Upper lobe of left lung (tissue), 6 donors: ENCODE measurements at places on chromosomes 7 and 10.
A peak's percentile ranks its signal among the peaks of the same experiment; 100 is the strongest.

DNA sequence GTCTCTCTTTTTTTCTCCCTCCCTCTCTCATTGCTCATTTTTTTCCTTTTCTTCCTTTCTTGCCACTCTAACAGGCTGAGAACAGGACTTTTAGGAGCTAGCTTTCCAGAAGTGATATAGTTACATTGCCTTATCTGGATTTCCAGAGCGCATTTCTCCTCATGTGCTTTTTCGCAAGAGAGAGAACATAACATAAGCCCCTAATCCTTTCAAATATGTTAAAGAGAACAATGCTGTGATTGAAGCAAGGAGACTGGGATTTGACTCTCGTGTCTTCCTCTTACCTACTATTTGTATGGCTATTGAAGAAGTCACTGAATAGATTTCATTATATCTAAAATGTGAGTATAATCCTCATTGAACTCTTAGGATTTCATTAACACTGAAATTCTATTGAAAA lies 101.2 kb upstream of the PRPS1L1 start:
- no peak for DNase-seq

DNA sequence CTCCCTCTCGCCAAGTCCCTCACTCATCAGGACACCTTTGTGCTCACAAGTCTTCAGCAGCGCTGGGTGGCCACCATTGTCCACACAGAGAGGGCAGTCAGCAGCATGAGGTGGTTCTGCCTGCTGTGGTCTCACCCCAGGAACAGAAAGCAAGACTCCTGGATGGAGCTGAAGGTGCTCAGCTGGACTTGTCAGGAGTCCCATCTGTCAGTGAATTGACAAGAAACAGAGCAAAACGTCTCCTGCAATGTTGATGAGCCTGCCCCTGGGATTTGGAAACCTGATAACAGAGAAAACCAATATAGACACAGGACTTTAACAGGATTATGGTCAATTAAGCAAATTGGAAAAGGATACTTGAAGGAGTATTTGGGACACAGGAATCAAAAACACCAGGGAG lies 122.2 kb upstream of the PRSS58 start:
- DNase-seq, result no peak

GRCh38 chr10:7288060-7288690 lies 122.7 kb downstream of the SFMBT2 start:
- DNase-seq, result no peak

GRCh38 chr10:98589691-98590090 lies 143.0 kb upstream of the HPS1 start:
- no peak for DNase-seq

DNA sequence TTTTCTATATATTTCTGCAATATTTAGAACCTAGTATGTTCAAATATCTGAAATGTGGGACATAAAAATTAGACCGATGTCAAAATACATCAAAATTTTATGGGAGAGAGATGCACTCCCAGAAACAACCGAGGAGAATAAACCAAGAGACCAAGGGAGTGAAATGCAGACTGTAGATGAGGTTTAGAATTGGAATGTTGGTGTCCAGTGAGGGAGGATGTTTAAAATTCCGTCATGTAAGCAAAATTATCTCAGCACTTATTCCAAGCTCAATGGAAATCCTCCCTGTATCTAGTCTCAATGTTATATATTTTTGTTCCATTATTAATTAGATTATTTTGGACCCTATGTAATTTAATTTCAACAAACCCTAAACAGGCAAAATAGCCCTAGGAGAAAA lies 61.9 kb upstream of the MAGI2 start:
- DNase-seq, result no peak

GRCh38 chr7:123148813-123149212 lies 51.0 kb downstream of the SLC13A1 start:
- no peak for DNase-seq

DNA sequence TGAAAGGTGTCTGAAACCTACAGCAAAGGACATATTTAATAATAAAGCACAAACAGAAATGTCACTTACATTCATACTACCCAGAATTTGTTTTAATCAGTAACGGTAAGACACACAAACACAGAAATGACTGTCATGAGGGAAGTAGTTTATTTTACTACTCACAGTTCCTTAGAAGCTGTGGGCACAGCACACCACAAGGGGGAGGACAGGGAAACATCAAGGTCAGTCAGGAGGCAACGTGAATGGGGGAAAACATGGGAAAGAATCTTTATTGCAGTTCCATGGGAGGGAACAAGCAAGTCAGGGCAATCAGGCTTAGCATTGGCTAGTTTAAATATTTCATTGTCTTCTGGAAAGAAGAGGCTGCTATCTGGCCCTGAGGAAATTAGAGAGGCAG lies 123.8 kb upstream of the PDSS1 start:
- no peak for DNase-seq

DNA sequence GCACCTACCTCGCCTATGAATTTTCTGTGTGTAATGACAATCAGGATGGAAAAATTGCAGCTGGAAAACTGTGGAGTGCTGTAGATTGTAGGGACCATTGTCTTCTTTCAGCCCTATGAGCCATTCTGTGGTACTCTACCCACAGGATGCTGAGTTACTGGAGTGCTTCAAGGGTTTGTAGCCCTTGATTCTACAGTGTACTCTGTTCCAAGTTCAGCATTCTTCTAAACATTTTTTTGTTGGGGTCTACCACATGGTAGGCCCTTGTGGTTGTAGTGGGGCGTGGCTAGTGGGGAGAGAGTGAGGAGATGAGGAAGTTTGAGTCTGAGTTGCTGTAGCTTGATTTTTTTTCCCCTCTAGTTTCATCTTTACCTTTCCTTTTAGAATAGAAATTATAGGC lies 33.5 kb downstream of the REEP3 start:
- no peak for DNase-seq

DNA sequence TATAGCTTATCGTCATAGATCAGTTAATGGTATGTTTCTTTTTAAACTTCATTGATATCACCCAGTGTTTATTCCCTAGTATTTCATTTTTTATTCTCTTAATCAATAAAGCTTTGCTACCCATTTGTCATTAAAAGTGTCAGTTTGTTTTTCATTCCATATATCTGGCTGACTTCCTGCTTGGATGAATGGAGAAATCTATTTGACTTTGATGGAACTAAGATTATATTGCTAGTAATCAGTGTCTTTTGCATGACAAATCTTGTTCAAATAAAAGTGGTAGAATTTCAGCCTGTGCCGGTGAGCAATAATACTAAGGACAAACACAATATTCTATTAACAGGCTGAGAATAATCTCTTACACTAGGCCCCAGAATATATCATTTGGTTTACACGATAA lies 203.3 kb downstream of the SEC23IP start:
- no peak for DNase-seq

GRCh38 chr10:43287056-43288007 lies 20.5 kb upstream of the RASGEF1A start:
- peak; percentile 92 for DNase-seq

- no peak for DNase-seq
Measured at GRCh38 chr10:79382491-79382941, 35.2 kb downstream of the PPIF start.

DNA sequence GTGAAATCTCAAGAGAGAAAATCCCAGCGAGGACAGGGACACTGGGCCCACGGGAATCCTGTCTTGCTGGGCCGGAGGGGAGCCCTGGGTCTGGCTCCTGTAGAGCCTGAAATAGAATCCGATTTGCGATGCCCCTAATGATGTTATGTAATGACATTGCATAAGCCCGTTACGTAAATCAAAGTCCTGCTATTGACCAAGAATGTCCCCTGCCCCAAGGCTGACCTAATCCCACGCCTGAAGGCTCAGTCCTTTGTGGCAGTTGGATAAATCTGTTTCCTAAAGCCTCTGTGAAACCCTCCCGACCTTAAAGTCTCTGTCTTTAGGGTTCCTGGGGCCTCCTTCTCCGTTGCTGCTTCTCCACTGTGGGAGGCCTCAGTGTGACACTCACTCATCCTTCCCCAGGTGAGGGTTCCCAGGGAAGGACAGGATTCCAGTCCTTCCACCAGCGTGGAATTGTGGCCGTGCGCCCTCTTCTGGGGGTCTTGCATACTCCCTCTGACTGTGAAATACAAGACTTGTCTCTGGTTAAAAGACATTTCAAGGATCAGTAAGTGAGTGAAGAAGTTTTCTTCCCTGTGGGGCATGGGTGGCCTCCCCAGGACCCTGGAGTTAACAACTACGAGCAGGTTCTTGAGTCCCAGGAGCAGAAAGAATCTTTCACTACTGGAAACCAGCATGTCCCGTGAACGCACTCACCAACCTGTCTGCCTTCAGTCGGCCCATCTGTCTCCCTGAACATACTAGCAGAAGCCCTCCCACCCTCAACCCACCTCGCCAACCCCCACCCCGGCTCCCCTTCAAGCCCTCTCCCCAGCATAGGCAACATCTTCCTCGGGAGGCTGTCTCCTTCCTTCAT lies 19.8 kb downstream of the ZNF467 start:
- DNase-seq, result no peak

DNA sequence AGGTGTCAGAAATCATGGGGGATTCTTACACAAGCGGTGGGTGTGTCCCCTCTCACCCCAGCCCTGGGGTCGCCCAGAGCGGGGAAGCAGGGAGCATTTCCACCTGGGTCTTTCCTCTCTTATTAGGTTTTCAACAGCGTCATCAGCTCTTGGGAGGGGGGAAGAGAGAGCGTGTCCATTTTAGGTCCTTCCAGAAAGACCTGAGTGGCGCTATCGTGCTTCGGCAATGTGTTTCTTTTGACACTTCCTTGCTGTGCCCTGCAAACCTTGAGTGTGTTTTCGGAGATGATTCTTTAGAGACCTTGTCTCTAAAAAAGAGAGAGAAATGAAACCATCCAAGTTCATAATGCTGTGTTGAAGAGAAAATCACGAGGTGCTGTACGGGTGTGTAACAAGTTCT lies 86.9 kb upstream of the PITRM1 start:
- no peak for DNase-seq

- no peak for DNase-seq
Measured at GRCh38 chr7:80312139-80312661, 177.6 kb downstream of the GNAI1 start.

GRCh38 chr7:64515781-64516180 lies 47.1 kb downstream of the ZNF680 start:
- DNase-seq, result no peak

DNA sequence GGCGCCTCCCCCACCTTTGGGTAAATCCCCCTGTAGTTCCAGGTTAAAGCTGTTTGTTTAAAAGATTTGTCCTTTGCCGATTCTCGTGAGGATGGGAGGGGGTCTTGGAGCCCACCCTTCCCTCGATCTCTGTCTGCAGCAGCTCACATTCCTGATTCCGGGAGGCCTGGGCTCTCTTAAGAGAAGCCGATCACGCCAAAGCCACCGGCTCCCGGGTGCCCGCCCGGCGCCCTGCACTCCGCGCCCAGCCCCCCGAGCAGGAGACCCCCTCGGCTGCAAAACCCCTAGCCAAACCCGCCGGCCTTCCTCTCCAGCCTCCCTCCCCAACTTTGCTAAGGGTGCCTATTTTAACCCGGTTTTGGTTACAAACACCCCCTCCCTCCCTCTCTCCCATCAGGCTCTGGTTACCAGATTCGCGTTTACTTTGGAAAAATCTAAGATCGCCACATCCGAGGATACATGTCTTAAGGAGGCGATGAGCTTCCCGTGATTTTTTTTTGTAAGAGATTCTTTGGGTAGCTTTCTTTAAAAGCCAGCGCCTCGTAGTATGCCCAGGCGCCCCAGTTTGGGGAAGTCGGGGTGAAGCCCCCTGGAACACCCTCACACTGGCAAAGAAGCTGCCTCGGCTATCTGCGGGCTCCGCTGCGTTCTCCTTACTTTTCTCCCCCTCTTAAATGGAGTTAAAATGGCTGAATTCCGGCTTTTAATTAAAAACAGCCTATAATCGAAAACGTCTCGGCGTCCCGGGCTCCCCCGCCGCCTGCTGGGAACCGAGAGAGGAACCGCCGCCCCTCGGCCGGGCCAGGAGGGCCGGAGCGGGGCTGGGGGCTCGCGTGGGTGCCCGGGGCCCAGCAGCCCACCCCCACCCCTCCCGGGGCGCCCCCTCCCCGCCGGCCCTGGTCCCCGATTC lies 983 bp downstream of the TNRC18 start:
- DNase-seq, result peak; percentile 85

DNA sequence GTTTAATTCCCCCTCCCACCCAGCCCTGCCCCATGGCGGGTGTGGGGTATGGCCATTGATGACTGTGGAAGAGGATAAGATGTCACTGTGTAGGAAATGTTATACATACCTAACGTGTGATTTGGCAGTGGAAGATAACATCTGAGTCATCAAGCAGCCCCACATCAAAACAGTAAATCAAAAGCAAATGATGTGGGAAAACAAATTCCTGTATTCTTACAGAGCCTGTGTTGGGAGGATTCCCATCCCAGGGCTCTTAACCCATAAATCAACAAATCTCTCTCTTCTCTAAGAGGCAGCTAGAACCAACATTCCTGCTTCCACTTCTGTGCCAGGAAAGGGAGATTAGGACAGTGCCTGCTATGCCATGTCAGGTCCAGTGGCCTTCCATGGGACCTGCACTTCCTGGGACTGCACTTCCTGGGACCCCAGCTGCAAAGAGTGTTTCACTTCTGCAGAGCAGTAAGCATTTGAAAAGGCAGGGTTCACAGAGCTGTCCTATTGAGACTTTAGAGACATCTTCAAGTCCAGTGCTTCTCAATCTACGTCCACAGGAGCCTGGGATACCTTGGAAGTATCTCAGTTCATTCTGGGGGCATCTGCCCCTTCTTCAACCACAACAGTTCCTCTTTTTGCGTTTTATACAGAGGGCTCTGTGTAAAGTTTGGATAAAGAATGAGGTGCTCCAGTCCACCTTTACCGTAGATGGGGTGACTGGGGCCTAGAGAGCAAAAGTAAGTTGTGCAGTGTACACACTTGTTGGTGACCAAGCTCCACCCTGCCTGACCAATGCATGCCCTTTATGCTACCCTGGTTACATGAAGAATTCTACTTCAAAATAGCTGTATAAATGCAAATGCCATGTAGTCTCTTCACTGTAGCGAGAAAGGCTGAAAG lies 45.7 kb downstream of the ATXN7L1 start:
- DNase-seq, result no peak

- no peak for DNase-seq
Measured at GRCh38 chr7:91692800-91693199, 187.7 kb downstream of the MTERF1 start.

GRCh38 chr7:6637544-6638229 lies 569 bp downstream of the ZNF316 start:
- DNase-seq, result peak; percentile 44

- DNase-seq, result no peak
Measured at GRCh38 chr10:82981137-82981723, 1106.2 kb downstream of the NRG3 start.

- no peak for DNase-seq
Measured at GRCh38 chr7:127114742-127115265, 137.9 kb downstream of the GRM8 start.

- peak; percentile 49 for DNase-seq
Measured at GRCh38 chr10:43215758-43216455, 51.0 kb downstream of the RASGEF1A start.

- no peak for DNase-seq
Measured at GRCh38 chr10:77290528-77291155, 347.0 kb downstream of the KCNMA1 start.

DNA sequence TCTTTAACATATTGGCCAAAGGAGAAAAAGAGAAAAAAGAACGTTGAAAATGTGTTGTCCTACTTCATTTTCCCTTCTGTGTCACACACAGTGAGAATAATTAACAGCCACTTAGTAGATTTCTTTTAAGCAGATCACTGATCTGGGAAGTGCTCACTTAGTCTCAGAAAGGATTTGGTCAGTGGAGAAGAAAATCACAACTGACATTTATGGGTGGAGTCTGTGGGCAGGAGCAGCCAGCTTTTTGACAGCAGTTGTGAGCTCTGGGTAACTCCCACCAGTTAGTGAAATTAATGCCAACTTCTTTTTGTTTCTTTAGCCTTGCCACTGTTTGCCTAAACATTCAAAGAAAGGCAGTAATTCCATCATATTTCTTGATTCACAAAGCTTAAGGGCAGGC lies 49.7 kb downstream of the CDK14 start:
- DNase-seq, result no peak
